ENCODE measurements at places on chromosomes 11 and 22.

DNA sequence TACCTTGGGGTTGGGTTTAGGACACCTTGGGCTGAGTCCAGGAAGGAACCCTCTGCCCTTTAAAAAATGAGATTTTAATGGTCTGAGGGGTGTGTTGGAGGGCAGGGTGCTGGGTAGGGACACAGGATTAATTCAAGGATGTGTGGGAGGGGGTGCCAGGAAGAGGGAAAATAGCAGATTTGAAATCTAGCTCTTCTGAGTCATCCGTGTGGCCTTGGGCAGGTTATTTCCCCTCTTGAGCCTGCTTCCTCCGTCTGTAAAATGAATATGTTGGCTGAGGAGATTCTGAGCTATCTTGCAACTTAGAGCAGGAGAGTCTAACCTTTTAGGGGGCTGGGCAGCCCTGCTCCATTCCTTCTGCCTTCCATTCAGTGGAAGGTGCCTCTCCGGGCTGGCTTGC is 3.0 kb downstream of the TSPAN18 start:
- DNase-seq = no peak

DNA sequence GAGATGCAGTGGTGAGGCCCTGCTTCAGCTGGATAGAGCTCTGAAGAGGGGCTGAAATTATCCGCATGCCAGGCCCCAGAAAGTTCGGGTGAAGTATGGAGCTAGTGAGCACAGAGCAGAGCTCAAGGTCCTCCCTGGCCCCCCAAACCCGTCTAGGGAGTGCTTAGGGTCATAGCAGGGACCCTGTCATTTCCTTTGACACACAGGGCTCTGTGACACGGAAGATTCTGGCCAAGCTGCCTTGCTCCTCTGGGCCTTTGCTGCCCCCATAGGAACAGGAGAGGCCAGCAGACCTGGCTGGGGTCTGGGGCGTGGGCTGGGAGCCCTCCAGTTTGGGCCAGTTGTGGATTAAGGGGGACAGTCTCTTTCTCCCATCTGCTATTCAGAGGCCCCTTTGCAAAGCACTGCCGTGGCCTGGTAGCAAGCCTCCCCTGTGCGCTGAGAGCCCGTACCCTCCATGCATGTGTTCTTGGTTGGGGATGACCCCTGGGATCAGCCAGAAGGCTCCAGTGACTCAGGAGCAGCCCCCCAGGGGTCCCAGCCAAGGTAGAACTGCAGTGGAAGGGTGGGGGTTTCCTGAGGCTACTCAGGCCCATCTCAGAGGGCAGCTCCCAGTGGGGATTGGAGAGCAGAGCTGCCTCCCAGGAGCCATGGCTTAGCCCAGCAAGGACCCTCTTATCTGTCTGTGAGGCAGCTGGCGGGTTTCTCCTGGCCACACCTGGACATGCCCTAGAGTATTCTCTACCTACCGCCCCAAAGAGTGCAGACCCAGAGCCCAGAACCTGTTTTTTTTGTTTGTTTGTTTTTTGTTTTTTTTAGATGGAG is 42.3 kb downstream of the RNF141 start:
- DNase-seq = no peak

DNA sequence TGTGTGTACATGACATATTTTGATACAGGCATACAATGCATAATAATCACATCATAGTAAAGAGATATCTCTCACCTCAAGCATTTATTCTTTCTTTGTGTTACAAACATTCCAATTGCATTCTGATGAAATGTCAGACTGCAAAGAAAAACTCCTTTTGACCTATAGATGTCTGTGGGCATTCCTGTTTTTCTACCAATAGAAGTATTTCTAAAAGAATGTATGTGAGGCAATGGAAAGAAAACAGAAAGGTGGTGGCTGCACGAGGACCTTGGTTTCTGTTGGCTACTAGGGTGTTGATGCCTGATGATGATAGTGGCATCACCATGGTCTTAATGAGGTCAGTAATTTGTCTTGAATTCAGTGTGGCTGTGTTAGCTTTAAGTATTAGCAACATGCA is 137.0 kb upstream of the ANO3 start:
- no peak for DNase-seq

- DNase-seq = no peak
These were observed 27.5 kb downstream of the ATP6V1E1 start for GRCh38 chr22:17601031-17601430.

- DNase-seq = no peak
These were observed 12.8 kb downstream of the PACSIN2 start for GRCh38 chr22:43002202-43002586.

DNA sequence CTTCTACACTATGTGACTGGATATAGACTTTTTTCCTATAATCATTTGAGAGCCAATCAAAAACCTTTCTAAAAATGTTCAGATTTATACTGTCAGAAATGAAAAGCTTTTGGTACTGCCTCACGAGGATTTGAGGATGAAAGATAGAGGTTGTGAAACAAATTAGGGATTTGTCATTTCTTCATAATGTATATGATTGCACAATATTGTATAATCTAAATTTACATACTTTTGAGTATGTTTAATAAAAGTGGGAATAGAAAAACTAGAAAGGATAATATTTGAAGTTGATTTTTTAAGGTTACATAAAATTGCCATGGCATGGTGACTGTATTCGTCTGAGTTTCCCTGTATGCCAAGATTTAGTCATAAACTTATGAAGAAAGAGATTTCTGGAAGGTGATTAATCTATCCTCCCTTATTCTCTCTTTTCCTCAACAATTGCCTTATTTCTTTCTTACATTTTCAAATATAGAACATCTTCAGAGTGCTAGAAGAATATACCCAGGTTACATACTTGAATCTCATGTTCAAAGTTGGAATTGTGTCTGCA is 56.2 kb downstream of the CASP12 start:
- no peak for DNase-seq

GRCh38 chr11:10441652-10442503 is 13.2 kb upstream of the AMPD3 start:
- DNase-seq = no peak

- DNase-seq = no peak
These were observed 2.8 kb downstream of the NECTIN1 start for GRCh38 chr11:119726150-119726553.

DNA sequence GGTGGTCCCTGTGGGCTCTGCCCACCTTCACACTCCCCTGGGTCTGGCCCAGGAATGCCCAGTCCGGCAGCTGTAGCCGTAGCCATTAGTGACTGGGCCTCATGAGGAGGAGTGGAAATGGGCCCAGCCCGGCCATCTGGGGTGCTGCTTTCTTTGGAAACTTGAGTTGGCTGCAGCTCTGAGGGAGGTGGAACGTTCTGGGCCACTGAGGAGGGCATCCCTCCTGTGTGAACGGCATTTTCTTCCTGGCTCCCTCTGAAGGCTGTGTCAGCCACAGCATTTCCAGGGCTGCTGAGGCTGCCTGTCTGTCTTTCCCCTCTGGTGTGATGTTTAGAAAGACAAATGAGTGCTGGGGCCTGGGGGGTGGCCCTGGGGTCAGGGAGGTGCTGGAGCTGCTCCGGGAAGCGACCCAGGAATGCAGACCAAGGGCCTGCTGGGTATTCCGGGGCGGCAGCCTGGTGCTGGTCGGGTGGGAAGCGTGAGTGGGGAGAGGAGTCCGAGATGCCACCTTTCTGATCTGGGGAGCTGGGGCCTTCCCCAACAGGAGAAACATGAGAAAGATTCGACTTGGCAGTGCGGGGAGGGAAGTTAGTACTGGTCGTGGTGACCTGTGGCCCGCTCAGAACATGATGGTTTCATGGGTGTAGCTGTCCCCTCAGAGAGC is 27.1 kb downstream of the PTDSS2 start:
- DNase-seq = no peak

DNA sequence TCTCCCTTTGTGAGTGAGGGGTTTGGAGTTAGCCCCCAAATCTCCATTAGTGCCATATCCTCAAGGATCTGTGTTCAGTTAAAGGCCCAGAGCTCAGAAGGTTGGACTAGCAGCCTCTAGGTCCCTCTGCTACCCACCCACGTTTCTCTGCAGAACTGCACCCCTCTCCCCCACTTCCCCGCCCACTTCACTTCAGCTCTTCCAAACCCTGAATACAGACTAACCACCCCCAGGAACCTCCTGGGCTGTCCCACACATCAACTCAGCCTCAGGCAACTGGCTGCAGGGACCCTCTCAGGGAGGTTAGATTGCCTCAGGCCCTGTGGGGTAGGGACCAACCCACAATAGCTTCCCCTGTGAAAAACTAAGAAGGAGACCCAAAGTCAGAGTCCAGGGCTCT is 840 bp downstream of the VPREB3 start:
- no peak for DNase-seq

DNA sequence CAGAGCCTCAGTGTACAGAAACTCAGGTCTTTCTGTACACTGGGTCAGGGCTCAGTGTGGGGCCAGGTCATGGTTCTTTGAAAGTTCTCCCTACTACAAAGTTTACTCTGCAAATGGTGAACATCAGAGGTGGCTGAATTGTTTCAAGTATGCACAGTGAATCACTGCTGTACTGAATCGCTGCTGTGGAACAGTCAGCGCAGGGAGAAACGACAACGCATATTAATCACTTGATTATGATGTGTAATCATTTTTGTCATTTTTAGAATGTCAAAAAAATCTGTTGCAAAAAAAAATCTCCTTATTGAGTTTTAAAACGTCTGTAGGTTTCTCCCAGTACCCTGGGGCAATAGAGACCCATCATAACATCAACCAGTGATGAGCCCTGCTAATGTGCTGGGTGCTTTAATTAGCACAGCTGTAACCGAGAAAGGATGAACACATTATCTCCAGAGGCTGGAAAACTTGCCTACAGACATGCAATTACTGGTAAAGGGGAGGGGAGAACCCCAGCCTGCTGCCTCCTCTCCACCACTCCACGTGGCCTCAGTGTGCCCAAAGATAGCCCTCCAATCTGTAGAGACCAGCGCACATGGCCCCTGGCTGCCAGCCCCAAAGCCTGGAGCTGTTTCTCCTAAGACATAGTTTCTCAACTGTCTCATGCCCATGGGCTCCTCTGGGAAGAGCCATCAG is 12.8 kb downstream of the ARRB1 start:
- DNase-seq = no peak

- no peak for DNase-seq
These were observed 248.3 kb upstream of the ANO5 start for GRCh38 chr11:21944577-21944976.

- DNase-seq = no peak
These were observed 23.9 kb downstream of the LRFN4 start for GRCh38 chr11:66880496-66881450.

DNA sequence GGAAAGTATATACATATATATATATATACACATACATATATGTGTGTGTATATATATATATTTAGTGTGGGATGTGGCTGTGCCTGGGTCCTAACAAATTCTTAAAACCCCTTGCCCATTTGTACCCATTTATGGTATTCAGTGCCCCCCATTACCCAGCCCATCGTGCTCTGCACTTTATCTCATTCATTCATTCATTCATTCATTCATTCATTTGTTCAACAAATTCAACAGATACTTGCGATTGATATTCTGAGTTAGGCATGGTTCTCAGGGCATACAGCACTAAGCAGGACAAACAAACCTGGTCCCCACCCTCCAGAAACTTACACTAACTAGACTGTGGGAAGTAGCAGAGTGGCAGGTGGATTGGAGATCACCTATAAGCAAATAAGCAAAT is 56.6 kb upstream of the LMO2 start:
- DNase-seq = no peak

DNA sequence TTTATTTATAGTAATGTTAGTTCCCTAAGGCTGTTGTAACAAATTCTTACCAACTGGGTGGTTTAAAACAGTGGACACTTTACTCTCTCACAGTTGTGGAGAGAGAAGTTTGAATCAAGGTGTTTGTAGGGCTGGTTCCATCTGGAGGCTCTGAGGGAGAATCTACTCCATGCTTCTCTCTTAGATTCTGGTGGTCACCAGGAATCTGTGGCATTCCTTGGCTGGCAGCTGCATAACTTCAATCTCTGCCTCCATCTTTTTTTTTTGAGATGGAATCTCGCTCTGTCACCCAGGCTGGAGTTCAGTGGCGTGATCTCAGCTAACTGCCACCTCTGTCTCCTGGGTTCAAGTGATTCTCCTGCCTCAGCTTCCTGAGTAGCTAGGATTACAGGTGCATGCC is 46.3 kb downstream of the LDLRAD3 start:
- DNase-seq = no peak

- no peak for DNase-seq
These were observed 19.9 kb upstream of the CLDN5 start for GRCh38 chr22:19543970-19544708.

DNA sequence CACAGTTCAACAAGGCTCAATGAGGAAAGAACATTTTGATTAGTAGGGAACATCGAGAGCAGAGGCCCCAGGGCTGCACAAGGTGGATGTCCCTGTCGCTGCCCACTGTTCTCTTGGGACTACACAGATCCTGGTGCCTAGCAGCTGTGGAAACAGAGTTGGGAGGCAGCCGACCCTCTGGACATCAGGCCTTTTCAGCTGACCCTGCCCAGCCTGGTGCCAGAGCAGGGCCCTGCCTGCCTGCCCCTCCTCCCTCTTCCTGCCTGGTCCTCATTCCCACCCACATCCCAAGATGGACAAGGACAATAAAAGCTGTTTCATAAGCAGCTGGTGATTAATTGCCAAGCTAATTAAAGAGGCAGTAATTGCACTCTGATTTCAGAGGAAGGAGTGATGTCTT is 60.7 kb downstream of the NFAM1 start:
- no peak for DNase-seq

Measured in cortex of kidney (tissue), 1 donor.